ENCODE measurements at places on chromosomes 1 and 21. TPM values are rescaled to one million over a fixed set of nuclear protein-coding genes. Genes with fewer than 3 reads are reported as not detected.

TEX38 gene
- not detected for total RNA-seq

BRDT gene
- not detected for total RNA-seq

C1orf74 gene
- total RNA-seq, result 2.5 TPM

IL19 gene
- not detected for total RNA-seq

LCK gene
- 0.29 TPM for total RNA-seq

MAEL gene
- not detected for total RNA-seq

SIPA1L2 gene
- total RNA-seq, result 6.9 TPM

COL24A1 gene
- total RNA-seq, result 1.8 TPM

ANKRD34A gene
- total RNA-seq, result 0.59 TPM

TIE1 gene
- not detected for total RNA-seq

CD5L gene
- not detected for total RNA-seq

PDZK1IP1 gene
- not detected for total RNA-seq

DAB1 gene
- not detected for total RNA-seq

RSPH1 gene
- 0.29 TPM for total RNA-seq

TMPRSS15 gene
- not detected for total RNA-seq

GJC2 gene
- 0.88 TPM for total RNA-seq

CLCA1 gene
- total RNA-seq, result not detected

PRAMEF10 gene
- not detected for total RNA-seq

SLAMF9 gene
- total RNA-seq, result not detected

SON gene
- 137 TPM for total RNA-seq

TTC39A gene
- total RNA-seq, result 0.88 TPM

HTR6 gene
- total RNA-seq, result not detected

LEPR gene
- total RNA-seq, result 169 TPM

ANXA9 gene
- under 0.01 TPM for total RNA-seq

NBPF4 gene
- under 0.01 TPM for total RNA-seq

LAD1 gene
- total RNA-seq, result not detected

ALX3 gene
- total RNA-seq, result not detected

FCRL6 gene
- not detected for total RNA-seq

TRAF3IP3 gene
- not detected for total RNA-seq

GSTM1 gene
- total RNA-seq, result not detected

C8B gene
- not detected for total RNA-seq

CFAP107 gene
- total RNA-seq, result not detected

PLD5 gene
- not detected for total RNA-seq

CD34 gene
- under 0.01 TPM for total RNA-seq

FCRL4 gene
- total RNA-seq, result not detected

TIMM17A gene
- total RNA-seq, result 35.7 TPM

ADARB1 gene
- total RNA-seq, result 19.5 TPM

DLGAP3 gene
- under 0.01 TPM for total RNA-seq

CA6 gene
- not detected for total RNA-seq

HAX1 gene
- 149 TPM for total RNA-seq

EDEM3 gene
- total RNA-seq, result 44.2 TPM

SPRR4 gene
- total RNA-seq, result not detected

ITLN2 gene
- total RNA-seq, result not detected

TACSTD2 gene
- 0.29 TPM for total RNA-seq

CYYR1 gene
- total RNA-seq, result under 0.01 TPM

FCAMR gene
- total RNA-seq, result not detected

NOTCH2NLA gene
- 94.5 TPM for total RNA-seq

H6PD gene
- 51.4 TPM for total RNA-seq

SLFNL1 gene
- total RNA-seq, result 0.72 TPM

HEYL gene
- under 0.01 TPM for total RNA-seq

SIKE1 gene
- total RNA-seq, result 56.3 TPM

NPHS2 gene
- not detected for total RNA-seq

Data from osteoblast (primary cell).